ENCODE measurements at places on chromosomes 2 and 18.
A peak's percentile ranks its signal among the peaks of the same experiment; 100 is the strongest.

GRCh38 chr2:197613509-197613987 lies 61.8 kb downstream of the RFTN2 start:
- DNase-seq, result no peak

DNA sequence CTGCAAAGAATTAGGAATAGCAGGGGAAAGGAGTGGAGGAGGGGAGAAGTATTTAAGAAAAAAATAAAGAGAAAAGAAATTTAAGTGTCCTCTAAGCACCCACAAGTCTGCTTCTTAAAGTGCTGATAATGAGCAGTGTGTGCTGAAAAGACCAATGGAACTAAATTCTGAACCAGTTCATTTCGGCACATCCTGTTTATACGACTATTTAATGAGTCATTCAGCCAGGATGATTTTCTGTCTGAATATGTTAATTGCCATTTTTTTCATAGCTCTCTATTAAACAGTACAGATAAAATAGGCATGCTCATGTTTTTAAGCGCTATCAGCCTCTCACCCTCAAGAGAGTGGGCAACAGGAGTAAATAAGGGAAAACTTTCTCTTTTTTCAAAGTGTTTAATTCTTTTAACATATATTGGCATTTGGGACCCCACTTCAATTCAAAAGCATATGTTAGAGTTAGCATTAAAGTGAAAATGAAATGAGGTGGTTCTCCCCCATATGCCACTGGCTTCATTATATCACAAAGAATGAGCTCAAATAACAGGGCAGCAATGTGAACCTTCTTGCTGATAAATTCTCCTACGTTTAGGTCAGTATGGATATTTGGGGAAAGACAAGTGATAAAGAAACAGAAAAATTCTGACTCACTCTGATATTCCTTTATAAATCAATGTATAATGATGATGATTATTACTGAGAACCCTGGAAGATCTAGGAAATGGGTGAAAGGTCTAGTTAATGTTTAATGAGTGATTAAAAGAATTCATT lies 87.5 kb downstream of the TCF4 start:
- no peak for DNase-seq

DNA sequence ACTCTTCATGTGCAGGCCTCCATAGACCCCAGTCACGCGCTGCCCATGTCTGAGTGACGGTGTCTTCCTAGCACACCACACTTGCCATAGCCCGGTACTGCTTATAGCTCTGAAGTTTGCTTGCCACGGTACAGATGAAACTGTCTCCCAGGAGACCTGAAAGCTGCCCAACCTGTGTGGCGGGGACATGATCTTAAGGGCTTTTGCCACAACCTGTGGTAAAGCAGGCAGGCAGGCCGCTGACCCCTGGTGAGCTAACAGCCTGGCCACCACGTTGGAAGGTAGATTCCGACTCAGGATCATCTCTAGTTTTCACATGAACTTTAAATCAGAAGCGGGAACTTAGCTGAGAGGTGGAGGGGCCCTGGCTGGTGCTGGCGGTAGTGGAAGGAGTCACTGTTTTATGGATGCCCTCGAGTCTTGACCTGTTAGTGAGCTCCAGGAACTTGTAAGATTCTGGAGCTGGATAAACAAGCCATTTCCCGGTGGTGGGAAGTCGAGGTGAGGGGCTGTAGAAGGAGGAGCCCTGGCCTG lies 153.3 kb downstream of the ZNF236 start:
- no peak for DNase-seq

DNA sequence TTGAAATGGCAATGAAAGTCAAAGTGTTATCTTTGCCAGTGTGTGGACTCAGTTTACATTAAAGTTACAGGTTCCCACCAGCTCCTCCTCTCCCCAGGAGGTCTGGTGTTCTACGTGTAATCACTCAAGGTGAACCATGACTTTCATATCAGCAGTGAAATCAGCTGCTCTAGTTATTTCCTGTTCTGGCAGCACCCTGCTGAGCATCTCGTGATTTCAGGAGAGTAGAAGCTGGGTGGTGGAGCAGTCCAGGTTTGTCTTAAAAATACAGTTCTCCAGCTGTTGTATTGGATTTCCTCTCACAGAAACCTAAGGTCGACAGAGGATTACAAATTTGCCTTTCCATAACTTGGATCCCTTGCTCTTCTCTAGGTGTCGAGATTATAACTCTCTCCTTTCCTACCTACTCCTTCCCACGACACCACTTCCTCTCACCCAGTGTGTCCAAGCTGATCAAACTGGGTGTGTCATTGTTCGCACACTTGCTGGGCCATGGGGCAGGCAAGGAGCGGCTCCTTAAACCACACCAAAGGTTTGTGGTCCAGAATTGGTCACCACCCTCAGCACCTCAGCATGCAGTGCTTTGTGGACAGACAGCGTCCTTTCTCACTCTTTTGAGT lies 13.0 kb upstream of the ARHGAP25 start:
- DNase-seq, result no peak

DNA sequence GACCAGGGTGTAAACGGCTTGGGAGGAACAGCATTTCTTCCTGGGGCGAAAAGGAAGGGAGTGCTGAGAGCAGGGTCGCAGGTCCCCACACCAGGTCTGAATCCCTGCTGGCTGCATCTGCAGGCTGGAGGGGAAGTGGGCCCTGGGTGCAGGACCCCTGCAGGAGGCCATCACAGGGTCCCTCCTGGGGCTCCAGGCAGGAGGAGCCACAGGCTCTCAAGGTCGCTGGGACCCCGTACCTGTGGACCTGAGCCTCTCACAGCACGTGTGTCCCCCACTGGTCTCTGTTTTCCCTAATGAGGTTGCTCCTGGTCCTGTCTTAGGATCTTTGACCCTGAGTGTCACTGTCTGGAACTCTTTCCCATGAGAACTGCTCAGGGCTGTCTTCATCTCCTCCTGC lies 147.8 kb upstream of the ZNF236 start:
- DNase-seq, result no peak

DNA sequence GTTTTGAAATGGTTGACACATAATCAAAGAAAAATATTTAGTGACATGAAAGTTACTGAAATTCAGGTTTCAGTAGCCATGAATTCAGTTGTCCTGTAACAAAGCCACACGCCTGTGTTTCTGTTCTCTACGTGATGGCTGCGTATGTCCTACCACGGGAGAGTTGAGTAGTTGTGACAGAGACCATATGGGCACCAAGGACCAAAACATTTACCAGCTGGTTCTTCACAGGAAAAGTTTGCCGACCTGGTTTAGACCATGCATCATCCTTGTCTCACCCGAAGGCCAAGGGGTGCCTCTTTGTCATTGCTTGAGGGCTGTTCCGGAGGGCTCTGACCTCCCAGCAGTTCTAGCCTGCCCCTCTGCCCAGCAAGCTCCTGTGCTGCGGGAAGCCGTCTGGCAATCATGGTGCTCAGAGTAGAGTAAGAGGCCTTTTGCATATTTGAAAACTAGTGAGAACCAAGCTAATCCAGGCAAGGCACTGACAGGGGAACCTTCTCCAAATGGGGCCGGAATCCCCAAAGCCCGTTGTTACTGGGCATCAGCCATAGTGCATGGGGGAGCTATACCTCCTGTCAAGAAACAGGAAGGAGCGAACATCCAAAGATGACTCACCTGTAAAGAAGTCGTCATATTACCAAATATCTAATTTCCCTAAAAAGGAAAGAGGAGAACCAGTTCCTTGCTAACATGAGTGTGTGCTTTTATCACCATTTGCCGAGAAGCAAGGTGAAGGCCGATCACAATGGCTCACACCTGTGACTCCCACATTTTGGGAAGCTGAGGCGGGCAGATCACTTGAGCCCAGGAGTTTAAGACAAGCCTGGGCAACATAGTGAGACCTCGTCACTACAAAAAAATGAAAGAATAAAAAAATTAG lies 92.6 kb upstream of the RAB12 start:
- DNase-seq, result no peak

DNA sequence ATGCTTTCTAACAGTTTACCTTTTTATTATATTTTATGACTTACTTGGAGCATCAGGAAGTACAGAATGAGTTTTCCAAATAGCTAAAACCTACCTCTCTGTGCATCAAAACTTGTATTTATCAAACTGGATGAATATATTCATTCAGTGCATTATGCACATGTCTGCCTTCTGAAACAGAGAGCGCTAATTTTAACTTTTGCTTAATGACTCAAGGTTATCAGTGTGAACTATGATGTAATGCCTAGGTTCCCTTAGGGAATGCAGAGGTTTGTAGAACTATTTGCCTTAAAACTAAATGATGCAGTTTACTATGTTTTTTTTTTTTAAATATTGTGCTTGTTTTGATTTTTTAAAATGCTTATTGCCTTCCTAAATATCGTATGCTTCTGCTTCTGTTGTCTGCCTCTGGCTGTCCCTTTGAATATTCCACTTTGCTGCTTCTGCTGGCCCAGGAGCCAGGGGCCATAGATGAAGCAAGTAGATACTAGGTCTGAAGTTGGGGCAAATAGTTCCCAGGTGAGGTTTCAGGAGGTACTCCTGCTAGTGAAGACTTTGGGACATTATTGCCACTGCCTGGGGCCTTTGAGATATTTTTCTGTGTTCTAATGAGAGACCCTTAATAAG lies 16.5 kb downstream of the TMEM178A start:
- no peak for DNase-seq

- peak; percentile 75 for DNase-seq
These were observed 1.3 kb upstream of the ACKR3 start for GRCh38 chr2:236568068-236568921.

- DNase-seq, result no peak
These were observed 144.9 kb upstream of the HAAO start for GRCh38 chr2:42937171-42937875.

- DNase-seq, result no peak
These were observed 54.9 kb downstream of the THUMPD2 start for GRCh38 chr2:39723946-39724827.

DNA sequence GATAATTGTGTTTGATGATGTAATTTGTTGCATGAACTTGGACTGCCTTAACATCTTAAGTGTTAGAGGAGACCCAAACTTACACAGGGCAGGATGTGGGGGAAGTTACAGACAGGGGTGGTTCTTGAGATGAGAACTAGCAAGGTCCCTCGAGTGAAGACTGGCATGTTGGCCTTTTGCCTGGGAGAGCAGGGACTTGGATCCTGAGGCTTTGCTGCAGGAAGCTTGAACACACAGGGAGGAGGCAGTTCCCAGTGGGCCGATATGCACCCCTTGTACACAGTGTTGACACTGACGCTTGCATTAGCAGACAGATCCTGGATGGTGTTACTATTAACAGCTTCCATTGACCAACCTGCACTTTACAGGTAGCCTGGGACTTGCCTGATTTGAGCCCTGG lies 47.5 kb downstream of the CHRNA1 start:
- no peak for DNase-seq

- no peak for DNase-seq
These were observed 16.7 kb upstream of the GTF2A1L start for GRCh38 chr2:48600917-48601316.

DNA sequence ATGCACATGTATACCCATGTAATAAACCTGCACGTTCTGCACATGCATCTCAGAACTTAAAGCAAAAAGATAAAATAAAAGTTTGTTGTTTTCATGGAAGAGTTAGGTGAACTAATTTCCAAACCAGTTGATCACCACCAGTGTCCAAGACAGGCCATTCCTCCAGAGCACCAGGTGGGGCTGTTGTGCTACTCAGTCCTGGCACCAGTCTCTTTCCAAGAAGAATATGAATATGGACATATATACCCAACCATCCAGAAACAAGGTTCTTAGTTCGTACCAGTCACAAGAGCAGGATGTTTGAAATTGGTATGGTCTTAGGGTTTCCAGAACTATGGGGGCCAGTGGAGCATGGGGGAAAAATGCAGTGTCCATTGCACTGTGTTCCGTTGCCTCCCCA lies 17.2 kb upstream of the TNP1 start:
- no peak for DNase-seq

DNA sequence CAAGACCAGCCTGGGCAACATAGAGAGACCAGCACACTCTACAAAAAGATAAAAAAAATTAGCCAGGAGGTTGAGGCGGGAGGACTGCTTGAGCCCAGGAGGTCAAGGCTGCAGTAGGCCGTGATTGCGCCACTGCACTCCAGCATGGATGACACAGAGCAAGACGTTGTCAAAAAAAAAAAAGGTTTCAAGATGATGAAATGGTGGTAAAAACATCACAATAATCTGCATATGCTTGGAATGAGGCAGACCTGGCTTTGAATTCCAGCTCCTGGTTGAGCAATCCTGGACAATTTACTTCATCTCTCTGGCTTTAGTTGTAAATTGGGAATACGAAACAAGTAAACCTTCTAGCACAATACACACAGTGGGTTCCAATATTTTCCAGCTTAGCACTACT lies 24.1 kb downstream of the USP40 start:
- DNase-seq, result no peak

DNA sequence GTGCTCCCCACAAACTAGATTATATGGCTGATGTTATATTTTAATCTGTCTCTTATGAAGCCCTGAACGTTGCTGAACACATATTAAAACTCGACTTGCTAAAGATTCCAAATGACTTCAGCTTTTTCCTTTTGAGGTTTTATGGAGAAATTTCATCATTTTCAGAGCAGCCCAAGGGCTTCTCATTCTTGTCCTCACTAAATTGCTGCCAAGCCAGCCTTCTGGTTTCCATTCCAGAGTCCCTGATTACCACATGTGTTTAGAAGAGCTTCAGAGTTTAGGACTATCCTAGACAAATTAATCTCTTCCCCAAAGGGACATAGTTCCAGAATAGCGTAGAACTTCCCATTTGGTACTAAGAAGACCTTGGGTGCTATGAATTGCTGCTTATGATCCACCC lies 77.8 kb upstream of the CCDC195 start:
- no peak for DNase-seq

GRCh38 chr2:61281321-61281720 lies 119.3 kb downstream of the C2orf74 start:
- DNase-seq, result no peak

GRCh38 chr2:34408100-34408499 lies 809.0 kb upstream of the FAM98A start:
- no peak for DNase-seq

- DNase-seq, result no peak
These were observed 47.4 kb downstream of the DNAJC10 start for GRCh38 chr2:182763311-182763912.

GRCh38 chr2:63842149-63843061 lies 709 bp downstream of the UGP2 start:
- no peak for DNase-seq

- no peak for DNase-seq
These were observed 1368.0 kb upstream of the ZEB2 start for GRCh38 chr2:145887915-145888314.

GRCh38 chr2:54444503-54444902 lies 11.6 kb upstream of the SPTBN1 start:
- DNase-seq, result no peak

GRCh38 chr2:63046961-63047320 lies 3.7 kb upstream of the OTX1 start:
- no peak for DNase-seq

DNA sequence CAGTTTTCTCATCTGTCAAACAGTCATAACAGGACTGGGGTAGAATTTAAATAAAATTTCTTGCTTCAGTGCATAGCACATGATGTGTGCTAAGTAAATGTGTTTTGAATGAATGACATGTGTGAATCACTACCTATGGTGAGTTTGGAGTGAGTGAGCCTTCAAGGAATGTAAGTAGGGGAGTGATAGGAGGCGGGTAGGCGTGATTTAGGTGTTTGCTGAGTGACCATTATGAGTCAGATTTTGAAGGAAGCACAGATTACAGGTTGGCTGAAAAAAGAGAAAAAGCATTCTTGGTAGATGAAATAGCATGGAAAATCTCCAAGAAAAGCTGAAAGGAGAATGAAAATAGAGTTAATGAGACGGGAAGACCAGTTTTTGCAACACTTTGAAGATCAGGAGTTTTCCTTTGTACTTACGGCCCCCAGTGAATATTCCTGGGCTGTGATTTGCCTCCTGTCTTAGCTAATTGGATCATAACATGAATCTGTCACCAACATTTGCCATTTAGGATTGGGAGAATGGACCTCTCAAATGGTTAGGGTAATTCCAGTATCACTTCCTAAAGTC lies 136.9 kb upstream of the GATA6 start:
- no peak for DNase-seq
